Lower lobe of right lung (tissue), 2 donors: ENCODE measurements at places on chromosomes 6 and 20. TPM values are rescaled to one million over a fixed set of nuclear protein-coding genes. Genes with fewer than 3 reads are reported as not detected.

DNA sequence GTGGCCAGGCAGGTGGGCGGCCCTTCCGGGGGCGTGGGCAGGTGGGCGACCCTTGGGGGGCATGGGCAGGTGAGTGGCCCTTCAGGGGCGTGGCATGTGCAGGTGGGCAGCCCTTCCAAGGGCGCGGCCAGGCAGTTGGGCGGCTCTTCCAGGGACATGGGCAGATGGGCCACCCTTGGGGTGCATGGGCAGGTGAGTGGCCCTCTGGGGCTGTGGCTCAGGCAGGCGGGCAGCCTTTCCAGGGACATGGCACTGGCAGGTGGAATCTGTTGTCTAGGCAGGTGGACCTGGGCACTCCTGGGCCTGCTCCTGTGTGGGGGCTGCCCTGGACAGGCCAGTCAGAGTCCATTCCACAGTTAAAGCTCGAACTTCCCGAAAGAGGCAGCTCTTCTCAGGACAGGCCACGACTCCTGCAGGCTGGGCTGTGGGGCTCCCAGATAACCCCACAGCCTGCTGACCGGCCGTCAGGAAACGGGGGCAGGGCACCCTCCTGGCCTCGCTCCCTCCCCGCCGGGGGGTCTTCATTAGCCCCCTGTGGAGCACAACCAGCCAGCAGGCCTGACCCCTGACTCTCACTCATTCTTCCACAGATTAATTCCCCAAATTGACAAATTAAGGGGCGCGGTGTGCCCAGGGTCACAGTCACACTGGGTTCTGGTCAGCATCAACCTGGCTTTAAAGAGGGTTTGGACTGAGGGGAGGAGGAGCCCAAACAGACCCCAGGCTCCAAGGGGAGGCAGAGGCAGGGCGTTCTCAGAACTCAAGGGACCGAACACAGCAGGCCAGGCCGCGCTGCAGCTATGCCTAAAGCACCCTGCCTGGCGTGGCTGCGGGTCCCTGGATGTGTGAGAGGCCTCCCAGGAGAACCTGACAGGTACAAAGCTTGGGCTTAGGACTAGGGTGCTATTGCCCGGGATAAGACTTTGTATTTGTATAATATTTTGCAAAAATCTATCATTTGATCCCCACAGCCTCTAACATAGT lies 130.0 kb downstream of the DLL1 start:
- no peak for DNase-seq

- DNase-seq, result no peak
These were observed 60.7 kb upstream of the SYNCRIP start for GRCh38 chr6:85703406-85703805.

DNA sequence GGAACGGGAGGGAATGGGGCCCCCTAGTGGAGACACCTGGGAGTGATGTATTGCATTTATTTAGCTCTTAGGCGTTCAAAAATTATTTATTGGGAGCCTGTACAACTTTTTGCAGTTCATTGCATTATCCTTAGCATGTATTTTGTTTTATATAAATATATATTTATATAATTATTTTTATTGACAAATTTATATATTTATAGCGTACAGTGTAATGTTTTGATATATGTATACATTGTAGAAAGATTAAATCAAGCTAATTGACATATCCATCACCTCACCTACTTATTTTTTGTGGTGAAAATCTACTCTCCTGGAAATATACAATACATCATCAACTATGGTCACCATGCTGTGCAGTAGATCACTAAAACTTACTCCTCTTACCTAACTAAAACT lies 975 bp downstream of the SIRT5 start:
- DNase-seq, result no peak

- DNase-seq, result no peak
These were observed 140.0 kb downstream of the TBC1D7 start for GRCh38 chr6:13188306-13188705.

GRCh38 chr20:19501476-19502115 lies 256.5 kb upstream of the RIN2 start:
- DNase-seq, result no peak

DNA sequence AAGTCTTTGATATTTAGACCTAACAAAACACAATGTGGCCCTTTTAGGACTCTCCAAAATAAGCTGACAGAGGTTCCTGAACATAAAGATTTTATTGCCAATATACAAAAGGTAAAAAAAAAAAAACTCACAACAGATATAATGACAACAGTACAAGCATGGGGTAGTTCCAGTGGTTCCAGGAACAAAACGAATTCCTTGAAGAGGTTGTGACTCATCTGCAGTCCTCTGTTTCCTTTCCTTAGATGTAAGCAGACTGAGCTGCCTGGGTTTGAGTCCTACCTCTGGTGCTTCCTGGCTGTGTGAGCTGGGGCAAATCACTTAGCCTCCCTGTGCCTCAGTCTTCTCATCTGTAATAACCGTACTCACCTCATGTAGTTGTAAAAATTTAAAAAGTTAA lies 13.3 kb upstream of the CTAGE9 start:
- no peak for DNase-seq

- DNase-seq, result peak; percentile 95
These were observed at the start of gene ZBTB24 for GRCh38 chr6:109482905-109483734. TSS of gene ZBTB24 (minus strand) at chr6:109483219. CDS start at chr6:109482026, 1,193 bp downstream.

DNA sequence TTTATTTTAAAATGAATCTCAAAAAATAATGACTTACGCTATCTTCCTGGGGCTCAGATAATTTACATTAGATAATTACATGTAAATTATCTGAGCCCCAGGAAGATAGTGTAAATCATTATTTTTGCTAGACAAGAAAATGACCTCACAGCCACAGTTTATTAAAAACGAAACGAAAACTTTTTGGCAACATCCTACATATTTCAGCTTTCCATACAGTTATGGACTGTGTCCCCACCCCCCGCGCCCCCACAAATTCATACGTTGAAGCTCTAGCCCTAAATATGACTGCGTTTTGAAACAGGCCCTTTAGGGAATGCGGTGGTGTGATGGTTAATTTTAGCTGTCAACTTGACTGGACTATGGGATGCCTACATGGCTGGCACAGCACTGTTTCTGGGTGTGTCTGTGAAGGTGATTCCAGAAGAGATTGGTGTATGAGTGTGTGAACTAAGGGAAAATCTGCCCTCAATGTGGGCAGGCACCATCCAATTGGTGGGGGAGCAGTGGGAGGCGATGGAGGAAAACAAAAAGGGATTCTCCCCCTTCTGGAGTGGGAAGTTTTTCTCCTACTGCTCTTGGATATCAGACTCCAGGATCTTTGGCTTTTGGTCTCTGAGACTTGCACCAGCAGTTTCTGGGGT lies 52.6 kb downstream of the TRPC4AP start:
- DNase-seq, result no peak

Gene GRM1
- total RNA-seq, result 0.09 TPM

Gene SLC22A1
- 2.6 TPM for total RNA-seq

Gene ANGPT4
- 6.0 TPM for total RNA-seq

Gene TCF21
- 46.5 TPM for total RNA-seq

Gene GSTA2
- total RNA-seq, result 4.8 TPM
